ENCODE measurements at places on chromosomes 2 and 18.

DNA sequence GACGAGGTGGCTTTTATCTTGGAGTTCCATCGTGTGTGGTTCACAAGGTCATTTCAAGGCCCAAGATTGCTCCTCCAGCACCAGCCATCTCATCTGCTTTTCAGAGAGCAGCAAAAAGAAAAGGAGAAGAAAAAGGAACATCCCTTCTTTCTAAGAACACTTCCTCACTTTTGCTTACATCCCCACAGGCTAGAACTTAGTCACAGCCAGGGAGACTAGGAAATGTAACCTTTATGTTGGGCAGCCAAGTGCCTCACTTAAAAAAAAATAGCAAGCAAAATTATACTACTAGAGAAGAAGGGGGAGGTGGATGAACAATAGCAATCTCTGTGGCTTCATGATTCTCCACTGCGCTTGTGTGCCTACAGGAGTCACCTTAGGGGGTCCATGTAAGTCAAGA, 141.8 kb downstream of the SMAD2 start:
- no peak for DNase-seq

DNA sequence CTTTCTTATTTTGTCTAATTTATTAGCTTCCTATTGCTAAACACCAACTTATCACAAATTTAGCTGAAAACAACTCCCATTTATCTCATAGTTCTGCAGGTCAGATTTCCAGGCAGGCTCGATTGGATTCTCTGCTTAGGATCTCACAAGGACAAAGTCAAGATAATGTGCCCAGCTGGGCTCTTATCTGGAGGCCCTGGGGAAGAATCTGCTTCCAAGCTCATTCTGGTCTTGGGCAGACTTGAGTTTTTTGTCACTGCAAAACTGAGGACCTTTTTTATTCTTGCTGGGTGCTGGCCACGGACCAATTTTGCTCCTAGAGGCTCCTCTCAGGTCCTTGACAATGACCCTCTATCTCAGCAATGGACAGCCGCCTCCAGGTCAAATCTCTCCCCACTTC, 215.5 kb downstream of the TRIB2 start:
- no peak for DNase-seq

DNA sequence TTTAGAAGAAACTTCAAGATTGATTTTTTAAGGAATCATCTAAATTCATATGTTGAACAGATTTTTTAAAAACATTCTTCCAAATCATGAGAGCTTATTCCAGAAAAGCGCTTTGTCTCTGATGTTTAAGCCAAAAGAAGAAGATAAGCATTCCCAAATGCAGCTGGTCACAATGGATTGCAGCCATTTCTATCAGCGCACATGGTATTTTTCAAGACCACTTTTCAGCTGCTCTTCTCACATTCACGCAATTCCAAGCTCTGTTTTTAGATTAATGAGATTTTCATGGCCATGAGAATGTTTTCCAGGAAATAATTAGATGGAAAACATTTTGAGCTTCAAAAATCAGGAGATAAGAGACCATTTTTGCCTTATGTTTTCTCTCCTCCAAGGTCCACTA, 8.7 kb downstream of the OSBPL1A start:
- DNase-seq, result no peak

DNA sequence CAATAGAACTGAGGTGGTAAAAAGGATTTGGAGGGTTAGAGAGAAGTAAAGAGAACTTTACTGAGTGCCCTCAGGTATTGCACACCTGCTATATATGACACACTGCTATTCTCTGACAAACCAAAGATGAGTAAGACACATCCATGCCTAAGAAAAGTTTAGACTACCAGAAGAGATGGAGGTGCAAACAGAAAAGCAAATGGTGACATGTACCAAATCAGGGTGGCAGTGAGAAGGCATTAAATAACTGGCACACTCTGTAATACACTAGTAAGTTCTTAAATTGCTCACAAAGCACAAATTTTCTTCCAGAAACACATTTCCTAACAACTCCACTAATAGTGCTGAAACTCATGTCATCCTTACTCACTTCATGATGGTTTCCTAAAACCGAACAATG, 88.6 kb downstream of the KCTD18 start:
- no peak for DNase-seq

DNA sequence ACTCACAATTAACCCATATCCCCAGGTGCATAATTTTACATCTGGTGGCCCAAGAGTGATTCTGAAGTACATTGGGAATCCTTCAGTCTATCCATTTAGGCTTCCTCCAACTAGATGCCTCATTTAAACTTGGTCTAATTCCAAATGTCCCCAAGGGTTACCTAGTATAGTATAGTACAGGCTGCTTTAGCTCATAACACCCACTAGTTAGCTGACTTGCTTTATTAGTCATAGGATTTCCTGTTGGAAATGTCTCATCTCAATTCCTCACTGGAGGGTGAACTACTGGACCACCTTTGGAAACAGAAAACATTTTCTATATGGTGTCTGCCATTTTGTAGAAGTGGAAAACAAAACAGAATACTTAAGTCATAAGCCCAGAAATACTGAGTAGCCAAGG, 202.5 kb upstream of the SESTD1 start:
- no peak for DNase-seq

Measured in GDM1 (cell line).